ENCODE measurements at places on chromosomes 5 and 9.

- no peak for DNase-seq
Observed at GRCh38 chr5:9194509-9194908, 351.4 kb downstream of the SEMA5A start.

- DNase-seq: no peak
Observed at GRCh38 chr5:14483504-14484157, 98.0 kb upstream of the OTULINL start.

DNA sequence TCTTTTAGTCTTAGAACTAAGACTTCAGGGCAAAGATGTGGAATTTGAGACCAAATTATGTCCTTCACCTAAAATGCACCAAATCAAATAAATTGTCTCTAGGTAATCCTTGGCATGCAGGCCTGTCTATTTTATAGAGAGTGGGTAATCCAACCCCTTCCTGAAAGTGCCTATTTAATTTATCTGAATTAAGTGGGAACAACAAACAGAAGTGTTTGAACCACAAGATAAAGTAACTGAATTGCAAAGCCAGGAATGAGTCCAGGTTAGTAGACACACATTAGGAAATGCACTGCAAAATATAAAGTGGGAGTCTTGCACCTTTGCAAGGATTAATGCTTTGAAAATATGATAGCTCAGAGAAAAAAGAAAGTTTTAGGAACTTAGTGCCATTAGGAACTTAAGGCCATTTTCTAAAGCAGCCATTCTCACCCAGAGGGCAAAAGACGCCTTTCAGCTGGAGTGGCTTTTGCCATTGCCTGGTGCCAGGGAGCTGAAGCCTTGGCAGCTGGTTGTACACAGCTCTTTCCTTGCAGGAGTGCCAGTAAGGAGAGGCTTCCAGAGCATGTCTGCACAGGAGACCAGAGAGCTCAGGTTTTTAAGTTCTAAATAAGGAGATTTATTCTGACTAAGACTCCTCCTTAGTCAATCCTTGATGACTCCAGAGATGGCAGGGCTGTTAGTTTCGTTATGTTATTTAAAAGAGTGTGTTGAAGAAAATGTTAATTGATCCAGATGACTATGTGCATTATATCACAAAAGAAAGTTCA is 151.7 kb upstream of the ELL2 start:
- DNase-seq: no peak

GRCh38 chr5:86981898-86982297 is 285.8 kb upstream of the RASA1 start:
- DNase-seq: no peak

DNA sequence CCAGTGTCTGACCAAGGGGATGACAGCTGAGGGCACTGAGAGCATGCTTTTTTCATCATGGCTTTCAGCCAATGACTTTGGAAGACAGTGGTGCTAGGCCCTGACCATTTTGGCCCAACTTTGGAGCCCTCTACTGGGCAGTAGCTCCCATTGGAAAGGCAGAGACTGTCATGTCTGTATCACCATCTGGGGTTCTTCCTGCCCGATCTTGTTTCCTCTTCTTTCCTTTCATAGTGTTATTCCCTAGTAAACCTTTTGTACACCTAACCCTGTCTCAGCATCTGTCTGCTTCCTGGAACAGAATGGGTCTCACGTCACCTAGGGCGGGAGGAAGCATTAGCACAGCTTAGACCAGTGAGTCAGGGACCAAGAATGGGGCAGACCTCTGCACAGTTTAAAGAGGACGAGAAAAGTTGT is 97.4 kb upstream of the MAST4 start:
- no peak for DNase-seq
